ENCODE measurements at places on chromosomes 6 and 20.

DNA sequence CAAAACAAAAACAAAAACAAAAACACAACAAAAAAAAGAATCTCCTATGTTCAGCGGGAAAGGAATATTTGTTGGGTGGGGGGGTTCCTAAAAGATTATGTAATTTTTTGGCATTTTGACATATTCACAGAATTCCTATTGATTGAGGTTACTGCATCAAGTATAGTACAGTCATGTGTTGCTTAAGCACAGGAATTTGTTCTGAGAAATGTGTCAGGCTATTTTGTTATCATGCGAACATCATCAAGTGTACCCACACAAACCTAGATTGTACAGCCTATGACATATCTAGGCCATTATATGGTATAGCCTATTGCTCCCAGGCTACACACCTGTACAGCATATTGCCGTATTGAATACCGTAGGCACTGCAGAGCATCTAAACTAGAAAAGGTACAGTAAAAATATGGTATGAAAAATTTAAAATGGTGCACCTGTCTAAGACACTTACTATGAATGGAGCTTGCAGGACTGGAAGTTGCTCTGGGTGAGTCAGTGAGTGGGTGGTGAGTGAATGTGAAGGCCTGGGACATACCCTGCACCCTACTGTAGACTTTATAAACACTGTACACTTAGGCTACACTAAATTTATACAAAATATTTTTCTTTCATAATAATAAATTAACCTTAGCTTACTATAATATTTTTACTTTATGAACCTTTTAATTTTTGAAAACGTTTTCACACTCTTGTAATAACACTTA lies 110.6 kb downstream of the CDKAL1 start:
- no peak for DNase-seq

DNA sequence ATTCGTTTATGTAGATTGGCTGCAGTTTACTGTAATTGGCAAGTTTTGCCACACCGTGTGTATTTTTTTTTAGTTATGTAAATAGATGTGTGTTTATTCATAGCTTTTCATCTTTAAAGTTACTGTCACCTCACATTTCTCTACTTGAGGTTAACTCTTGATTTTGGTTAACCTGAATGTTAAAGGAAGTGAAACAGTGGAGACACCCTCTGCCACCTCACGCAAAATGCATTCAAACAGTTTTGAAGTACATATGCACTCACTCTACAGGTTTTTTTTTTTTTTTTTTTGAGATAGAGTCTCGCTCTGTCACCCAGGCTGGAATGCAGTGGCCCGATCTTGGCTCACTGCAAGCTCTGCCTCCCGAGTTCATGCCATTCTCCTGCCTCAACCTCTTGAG lies 17.7 kb downstream of the OR2A4 start:
- no peak for DNase-seq

DNA sequence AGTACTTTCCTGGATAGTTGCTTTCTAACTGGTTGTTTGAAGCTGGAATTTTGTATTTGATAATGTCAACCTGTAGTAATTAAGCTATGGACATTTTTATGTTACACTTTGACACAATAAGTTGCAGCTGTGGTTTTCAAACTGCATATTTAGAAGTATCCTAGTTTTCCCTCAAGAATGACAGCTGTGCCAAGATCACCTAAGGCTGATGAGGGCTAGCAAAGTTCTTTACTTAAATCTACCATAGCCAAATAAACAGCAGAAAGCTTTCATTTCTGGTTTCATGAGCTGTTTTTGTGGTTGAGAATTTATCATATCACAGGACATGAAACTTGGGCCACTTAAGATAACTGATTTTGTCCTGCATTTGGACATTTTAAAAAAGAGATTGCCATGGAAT lies 30.6 kb downstream of the FAM229B start:
- DNase-seq = no peak

DNA sequence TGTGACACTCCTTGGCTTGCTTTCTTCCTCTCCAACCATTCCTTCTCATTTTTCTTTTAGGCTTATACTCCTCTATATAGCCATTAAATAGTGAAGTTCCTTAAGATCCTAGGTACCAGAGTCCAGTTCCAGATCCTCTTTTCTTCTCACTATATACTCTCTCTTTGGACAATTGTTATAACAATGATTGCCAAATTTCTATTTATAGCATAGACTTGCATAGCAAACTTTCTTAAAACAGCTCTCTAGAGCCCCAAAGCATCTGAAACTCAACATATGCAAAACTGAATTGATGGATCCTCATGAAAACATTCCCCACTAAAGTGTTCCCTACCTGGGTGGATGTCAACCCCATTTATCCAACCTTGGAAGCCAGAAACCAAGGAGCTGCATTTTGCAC lies 13.4 kb downstream of the PHIP start:
- no peak for DNase-seq

- no peak for DNase-seq
These were observed 43.9 kb downstream of the PHACTR2 start for GRCh38 chr6:143721642-143722041.

DNA sequence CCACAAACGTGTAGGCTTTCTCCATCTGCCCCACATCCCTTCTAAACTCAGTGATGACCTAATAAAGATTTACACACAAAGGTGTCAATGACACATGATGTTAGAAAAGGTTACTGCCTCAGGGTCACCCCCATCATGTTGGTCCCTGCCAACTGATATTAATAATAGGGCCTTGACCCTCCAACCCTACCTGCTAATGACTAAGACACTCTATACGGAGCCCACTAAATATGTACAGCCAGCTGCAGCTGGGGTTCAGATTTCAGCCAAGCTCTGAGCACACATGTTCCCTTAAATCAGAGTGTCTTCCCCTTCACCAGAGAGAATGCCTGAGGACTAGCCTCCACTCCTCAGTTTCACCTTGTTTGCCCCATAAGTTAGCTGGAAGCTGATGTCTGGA lies 67.4 kb upstream of the SNRPB2 start:
- DNase-seq = no peak

GRCh38 chr6:14640631-14641030 lies 523.1 kb downstream of the CD83 start:
- no peak for DNase-seq

DNA sequence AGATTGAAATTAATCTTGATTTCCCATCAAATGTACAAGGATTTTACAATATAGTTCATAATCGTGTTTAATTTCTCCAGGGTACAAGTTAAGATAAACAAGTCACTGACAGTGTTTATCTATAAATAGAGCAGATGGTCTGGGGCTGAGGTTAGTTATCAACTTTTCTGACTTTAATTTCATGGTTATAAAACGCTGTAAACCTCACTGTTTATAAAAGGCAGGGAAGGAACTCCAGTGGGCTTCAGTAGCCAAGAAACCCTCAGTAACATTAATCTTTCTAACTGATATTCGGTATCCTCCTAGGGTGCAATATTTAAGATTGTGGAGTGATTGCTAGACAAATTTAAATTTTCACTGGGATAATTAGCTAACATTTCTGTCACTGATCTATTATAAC lies 68.6 kb downstream of the GFRAL start:
- no peak for DNase-seq

GRCh38 chr20:59185809-59186208 lies 22.2 kb downstream of the ZNF831 start:
- DNase-seq = no peak

DNA sequence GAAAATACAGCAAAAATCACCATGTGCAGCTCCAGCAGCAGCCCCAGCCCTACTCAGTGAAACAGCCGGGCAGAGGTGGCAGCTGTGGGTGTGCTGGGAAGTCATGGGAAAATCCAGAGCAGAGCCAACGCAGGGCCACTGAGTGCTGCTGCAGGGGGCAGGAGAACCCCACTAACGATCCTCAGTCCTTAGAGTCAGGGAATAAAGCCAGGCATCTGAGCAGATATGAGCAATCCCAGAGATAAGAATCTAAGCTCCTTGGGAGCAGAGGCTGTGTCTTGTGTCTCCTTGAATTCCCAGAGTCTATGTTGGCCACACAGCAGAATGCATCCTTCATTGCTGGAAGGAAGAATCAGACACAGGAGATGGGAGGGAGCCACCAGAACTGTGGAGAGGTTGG lies 493.1 kb upstream of the MAP3K7 start:
- DNase-seq = no peak

DNA sequence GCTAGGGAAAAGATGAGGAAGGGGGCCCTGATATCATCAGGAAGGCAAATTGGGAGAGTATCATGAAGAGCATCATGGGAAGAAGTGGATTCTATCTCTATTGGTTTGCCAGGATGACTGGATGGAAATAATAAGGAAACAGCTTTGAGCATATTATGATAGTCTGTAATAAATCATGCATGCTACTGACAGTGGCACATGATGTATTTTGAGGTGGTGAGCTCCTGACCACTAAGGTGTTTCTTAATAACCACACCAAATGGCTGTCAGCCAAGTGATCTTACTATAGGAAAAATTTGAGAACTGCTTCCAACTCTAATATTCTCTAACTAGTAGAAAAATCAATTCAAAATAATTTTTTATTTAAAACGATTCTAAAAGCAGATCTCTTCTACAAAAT lies 548.4 kb upstream of the JAG1 start:
- no peak for DNase-seq

DNA sequence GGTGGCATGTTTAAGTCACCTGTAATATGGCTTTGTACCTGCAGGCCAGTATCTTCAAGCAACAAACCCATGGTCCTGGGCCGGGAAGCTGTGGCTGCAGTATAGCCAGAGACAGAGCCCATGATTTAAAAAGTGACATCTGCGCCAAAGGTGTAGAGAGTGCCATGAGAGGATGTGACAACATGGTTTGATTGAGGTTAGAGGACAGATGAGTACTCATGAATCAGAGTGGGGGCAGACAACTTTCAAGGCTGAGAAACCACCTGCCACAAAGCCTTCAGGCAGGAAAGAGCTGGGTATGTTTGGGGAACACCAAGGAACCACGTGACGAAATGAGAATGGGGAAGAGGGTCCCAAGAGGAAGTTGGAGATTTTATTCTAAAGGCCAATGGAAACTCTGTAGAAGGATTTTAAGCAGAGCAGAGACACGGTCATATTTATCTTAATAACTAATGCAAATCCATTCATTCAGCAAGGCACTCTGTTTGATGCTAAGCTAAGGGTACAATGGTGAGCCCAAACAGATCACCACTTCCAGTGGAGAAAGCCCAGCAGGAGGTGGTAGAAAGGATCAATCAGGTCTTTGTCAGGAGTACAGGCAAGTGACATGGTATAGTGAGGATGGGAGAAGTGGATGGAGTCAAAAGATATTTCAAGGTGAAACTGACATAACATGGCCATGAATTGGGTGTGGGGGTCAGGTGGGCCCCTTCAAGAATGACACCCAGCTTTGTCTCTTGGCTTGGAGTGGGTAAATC lies 3.4 kb upstream of the MICAL1 start:
- DNase-seq = peak; percentile 73

DNA sequence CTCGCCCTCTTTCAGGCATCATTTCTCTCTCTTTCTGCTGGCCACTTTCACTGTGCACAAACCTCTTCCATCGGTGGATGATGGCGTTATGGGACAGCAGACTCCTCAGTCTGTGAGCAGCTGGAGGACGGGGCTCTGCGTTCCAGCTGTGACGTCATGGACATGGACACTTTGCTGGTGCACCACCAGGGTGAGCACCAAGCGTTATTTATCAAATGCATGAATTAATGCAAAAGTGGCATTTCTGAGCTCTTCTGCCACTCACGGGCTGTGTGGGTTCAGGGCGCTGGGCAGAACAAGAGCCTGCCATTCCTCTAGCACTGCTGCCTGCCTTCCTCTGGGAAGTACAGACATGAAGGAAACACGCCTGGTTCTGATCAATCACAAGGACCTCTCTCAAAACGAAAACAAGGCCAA lies 82.9 kb upstream of the MPC1 start:
- DNase-seq = no peak

GRCh38 chr6:44386364-44386928 lies 1.1 kb upstream of the CDC5L start:
- DNase-seq = no peak

GRCh38 chr6:109060571-109060970 lies 34.1 kb downstream of the SESN1 start:
- no peak for DNase-seq

DNA sequence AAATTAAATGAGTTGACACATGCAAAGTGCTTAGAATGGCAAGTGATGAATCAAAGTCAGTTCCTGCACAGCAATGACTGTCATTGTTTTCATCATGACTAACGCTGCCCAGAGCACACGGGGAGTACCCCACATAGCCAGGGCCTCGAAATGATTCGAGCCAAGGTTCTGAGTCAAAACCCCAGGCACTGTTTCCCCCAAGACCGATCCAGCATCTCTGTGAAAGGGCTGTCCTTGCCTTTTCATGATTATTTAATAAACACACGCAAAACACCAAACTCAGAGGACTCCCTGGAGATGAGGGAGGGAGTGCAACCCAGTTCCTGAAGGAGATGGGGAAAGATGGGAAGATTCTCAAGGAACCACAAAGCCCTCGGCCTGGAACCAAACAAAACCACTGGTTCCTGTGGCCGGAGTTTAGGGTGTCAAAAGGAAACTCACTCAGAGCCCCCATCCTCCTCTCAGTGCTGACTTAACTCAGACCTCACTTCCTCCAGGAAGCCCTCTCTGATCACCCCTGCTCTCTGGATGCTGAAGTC lies 3.8 kb downstream of the PREX1 start:
- DNase-seq = no peak

GRCh38 chr6:13024616-13025015 lies 303.7 kb downstream of the TBC1D7 start:
- no peak for DNase-seq

GRCh38 chr6:42392833-42393232 lies 58.9 kb downstream of the TRERF1 start:
- no peak for DNase-seq

DNA sequence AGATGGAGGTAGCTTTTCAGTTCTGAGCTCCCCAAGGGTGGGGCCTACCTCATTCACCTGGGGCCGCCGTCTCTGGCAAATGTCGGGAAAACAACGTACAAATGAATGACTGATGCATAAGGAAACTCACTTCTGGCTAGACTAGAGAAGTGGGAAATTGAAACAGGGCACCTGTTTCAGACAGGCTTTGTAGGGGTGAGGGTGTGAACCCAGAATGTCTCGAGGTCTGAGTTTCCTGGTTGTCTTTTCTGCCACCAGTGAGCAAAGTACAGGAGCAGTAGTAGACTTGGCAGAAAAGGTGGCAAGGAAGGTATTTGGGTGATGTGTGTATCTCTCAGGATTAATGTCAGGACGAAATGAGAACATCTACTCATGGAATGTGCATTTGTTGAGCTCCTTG lies 308.5 kb downstream of the CLIC5 start:
- no peak for DNase-seq

GRCh38 chr6:146990284-146990683 lies 213.9 kb upstream of the STXBP5 start:
- DNase-seq = no peak

GRCh38 chr6:56193846-56194245 lies 53.5 kb downstream of the COL21A1 start:
- no peak for DNase-seq

DNA sequence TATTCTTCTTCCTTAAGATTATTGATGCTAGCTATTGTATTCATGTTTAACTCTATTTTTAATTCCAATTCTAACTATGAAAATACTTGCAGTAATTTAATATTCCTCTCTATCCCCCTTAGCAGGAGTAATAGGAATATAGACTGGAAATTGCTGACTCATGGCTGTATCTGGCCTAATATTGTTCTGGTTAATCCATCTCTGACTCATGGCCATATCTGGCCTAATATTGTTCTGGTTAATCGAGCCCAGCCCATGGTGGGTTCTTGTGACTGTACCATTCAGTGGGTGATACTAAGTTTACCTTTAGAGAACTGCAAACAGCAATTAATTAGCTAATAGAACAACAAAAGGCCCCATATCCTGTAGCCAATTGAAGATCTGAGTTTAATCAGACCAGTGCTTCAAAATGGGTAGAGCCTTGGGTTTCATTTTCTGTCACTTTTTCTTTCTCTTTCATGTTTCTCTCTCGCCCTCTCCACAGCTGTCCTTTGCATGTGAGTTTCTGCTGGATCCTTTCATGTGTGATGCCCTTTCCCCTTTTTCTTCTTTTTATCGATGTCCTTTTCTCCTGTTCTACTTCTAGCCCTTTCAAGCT lies 50.6 kb downstream of the SLC22A3 start:
- DNase-seq = no peak

Data from Jurkat, Clone E6-1 (cell line).